Stimulated activated CD4-positive, alpha-beta T cell treated with anti-CD3 and anti-CD28 coated beads, Interleukin-12 subunit alpha, Interleukin-12 subunit beta, amount 100 ng/mL, for 4 hours (primary cell): ENCODE measurements at places on chromosomes 5 and 9.

GRCh38 chr9:38243993-38244392, 148.5 kb upstream of the ALDH1B1 start:
- no peak for DNase-seq

DNA sequence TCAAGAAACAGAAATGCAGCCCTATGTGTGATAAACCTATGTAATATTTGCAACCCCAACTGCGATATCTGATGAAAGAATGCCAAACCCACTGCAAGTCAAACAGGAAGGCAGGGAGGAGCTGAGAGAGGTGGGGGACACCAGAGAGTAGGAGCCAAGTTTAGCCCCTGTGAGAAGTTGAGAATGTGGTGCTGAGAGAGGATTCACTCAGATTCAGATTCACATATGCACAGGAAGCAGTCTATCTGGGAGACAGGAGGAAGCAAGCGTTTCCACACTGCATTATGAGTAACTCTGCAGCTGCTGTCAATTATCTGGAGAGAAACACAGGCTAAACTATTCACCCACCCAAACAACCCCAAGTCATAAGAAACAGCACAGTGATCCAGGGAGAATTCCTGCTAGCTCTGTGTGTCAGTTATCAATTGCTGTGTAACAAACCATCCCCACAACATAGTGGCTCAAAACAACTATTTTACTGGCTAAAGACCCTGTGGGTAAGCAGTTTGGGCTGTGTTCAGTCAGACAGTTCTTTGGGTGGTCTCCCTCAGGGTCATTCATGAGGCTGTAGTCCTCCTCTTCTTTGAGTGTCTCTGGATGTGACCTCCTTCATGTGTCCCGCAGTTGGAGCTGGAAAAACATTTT, 161.9 kb upstream of the RAI14 start:
- no peak for DNase-seq

GRCh38 chr9:120712539-120713031, 1.7 kb downstream of the MEGF9 start:
- no peak for DNase-seq

DNA sequence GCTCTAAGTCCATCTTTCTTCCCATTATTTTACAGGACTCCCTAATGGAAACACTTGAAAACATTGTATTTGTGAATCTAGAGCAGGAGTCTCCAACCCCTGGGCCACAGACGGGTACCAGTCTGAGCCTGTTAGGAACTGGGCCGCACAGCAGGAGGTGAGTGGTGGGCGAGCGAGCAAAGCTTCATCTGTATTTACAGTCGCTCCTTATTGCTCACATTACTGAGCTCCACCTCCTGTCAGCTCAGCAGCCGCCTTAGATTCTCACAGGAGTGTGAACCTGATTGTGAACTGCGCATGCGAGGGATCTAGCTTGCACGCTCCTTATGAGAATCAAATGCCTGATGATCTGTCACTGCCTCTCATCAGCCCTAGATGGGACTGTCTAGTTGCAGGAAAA, 111.0 kb downstream of the MED27 start:
- no peak for DNase-seq

DNA sequence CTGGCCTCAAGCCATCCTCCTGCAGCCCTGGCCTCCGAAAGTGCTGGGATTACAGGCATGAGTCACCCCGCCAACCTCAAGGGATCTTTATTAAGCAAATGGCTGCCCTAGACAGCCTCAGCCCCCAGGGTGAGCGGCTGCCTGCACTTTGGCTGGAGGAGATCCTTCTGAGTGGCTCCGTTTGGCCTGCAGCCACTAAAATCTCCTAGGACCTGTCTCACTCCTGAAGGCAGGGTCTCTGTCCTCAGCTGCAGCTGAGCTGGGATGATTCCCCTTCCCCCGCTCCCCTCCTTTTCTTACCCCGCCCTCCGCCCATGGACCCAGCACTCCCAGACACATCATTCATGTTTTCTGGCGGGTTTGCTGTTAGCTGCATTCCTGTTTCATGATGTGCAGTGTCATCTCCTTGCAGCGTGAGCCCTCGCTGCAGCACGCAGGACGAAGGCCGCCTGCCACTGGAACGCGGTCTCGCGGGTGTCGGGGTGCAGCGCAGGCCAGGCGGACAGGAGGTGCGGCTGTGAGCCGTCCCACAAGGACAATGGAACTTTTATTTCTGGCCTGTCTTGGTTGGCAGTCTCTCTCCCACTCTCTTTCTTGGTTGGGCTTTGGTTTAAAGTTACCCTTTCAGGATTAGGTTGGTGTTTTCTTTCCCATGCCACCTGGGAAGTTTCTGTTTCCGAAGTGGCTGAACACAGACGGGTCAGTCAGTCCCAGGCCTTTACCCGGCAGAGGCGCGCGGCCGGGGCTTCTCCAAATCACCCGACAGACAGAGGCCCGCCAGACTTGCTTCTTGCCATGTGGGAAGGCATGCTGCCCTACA, 137.1 kb downstream of the FOXD1 start:
- DNase-seq = no peak

GRCh38 chr9:30796764-30797163, 1587.7 kb upstream of the ACO1 start:
- DNase-seq = no peak

- DNase-seq = no peak
These were observed 282.0 kb upstream of the ACTBL2 start for GRCh38 chr5:57764479-57765089.

DNA sequence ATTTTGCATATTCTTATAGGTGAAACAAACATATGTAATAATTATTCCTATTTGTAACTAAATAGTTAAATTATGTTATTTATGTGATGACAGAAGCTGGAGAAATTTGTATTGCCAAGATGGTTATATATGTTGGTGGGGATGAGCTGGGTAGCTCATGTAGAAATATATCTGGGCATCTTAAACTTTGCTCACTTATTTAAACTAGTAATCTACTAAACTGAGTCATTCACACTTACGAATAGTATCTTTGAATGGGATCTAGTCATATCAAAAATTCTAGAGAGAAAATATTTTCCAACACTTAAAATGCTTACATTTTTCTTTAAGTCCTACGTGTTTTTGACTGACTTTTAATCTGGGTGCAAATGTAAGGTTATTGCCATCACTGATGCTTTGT, 44.6 kb upstream of the EIF4EBP3 start:
- no peak for DNase-seq

DNA sequence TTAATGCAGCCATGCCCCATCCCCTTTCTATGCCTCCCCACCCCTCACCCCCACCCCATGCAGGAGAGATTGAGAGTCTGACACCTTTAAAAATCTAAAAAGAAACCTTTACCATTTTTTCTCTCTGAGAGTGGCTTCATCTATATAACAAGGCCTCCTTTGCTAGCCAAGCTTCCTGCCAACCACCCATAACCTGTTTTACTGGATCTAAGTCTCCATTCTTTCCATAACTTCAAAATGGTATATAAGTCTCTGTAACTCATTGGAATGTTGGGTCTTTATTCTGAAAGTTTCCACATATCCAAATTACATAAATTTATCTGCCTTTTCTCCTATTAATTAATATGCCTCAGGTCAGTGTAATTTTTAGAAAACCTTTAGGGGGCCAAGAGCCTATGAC, 1174.0 kb downstream of the MAT2B start:
- no peak for DNase-seq

DNA sequence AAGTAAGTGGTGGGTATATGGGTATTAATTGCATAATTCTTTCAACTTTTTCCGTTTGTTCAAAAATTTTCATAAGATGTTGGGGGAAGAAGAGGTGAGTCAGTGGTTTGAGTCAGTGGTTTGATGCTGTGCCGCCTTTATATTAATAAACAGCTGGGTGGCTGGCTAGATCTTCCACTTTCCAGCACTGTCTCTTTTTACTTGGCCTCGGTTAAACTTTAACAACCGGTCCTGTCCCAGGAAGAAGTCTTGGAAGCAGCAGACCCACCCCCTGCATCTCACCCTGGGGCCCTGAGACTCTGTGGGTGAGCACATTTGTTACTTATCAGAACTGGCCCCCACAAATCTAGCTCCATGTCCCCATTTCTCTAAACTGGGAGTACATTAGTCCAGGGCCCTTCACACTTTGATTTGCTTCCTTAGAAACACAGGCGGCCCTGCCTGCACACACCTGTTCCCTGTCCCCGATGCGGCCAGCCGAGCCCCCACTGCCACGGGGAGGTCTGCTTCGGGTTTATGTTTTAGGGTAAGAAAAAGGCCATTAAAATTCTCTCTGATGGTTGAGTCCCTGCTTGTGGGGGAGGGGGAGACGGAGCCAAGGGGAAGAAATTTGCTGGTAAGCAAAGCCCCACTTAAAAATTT, 90.7 kb downstream of the PTCH1 start:
- DNase-seq = peak; percentile 4

- no peak for DNase-seq
These were observed 108.7 kb downstream of the RXRA start for GRCh38 chr9:134434894-134435506.

DNA sequence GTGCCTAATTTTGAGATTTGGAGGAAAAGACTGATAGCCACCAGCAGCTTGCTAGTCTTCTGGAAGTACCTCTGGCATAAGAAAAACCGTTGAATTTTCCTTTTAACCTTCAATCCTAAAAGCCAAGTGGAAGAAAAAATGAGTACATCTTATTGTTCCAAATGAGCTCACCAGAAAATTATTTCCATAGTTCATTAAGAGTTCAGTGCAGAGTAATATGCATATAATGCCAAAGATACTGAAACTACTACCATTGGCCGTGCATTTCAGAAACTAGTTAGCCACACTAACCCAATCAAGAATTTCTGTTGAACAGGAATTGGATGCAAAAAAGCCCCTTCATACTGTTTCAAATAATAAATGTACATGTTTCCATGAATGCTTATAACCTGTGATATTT, 607.9 kb downstream of the KCTD16 start:
- no peak for DNase-seq

DNA sequence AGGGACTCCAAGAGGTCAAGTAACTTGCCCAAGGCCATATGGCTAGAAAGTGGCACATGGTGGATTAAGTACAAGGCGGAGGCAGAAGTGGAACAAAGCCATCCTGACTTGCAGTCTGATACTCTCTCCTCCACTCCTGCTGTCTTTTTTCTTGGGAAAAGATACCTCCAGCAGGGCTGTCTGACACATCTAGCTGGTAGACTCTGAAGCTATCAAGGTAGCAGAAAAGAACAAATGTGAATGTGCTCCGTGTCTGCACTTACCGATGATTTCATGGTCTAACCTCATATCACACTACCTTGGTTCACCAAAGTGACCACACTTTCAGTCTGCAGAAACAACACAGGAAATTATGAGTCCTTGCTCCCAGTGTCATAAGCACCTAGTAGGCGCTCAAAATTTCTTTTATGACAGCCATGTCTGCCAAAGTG, 284.8 kb downstream of the CRB2 start:
- no peak for DNase-seq

DNA sequence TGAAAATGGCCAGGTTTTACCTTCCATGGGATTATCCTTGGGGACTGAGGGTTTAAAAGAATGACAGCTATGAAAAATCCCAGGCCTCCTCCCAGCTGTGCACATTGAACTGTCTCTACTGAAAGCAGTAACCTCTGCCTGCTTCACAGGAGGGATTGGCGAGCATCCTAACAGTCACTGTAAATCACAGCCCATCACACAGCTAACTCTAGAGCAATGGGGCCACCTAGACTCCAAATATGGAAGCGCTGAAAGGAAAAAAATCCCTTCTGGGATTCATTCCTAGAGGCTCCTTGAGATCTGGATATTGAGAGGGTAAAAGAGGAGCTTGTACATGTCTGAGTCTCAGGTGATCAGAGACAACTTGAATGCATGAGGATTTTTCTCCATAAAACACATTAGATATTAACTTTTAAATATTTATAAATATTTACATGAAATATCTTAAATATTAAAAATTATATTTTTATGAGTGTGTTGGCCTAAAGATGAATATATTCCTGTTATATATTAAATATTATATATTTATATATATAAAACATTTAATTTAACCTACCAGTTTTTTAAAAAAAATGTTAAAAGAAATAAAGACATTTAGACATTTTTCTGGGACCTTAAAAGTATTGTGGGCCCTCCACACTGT, 133.8 kb upstream of the SLC24A2 start:
- DNase-seq = no peak

DNA sequence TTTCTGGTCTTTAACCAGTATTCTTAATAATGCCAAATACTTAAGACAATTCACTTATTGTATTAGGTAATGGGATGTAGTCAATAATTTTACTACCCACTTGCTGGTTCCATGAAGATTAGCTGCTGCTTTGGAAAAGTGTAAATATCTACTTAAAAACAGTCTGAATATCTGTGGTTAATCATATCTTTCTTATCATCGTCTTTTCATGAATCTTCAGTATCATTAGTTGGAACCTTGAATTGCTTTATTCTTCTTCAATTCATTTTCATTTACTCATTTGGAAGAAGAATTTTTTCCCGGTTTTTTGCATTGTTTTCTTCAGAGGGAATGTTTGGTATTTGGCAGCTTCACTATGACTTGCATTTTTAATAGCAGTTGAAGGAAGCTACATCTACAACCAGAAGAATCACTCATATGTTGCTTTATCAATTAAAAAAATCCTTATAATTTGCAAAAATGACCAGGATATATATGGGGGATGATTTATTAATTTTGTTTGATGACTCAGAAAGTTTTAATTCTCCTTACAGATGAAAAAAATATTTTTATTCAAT, 1398.3 kb upstream of the CDH6 start:
- no peak for DNase-seq

DNA sequence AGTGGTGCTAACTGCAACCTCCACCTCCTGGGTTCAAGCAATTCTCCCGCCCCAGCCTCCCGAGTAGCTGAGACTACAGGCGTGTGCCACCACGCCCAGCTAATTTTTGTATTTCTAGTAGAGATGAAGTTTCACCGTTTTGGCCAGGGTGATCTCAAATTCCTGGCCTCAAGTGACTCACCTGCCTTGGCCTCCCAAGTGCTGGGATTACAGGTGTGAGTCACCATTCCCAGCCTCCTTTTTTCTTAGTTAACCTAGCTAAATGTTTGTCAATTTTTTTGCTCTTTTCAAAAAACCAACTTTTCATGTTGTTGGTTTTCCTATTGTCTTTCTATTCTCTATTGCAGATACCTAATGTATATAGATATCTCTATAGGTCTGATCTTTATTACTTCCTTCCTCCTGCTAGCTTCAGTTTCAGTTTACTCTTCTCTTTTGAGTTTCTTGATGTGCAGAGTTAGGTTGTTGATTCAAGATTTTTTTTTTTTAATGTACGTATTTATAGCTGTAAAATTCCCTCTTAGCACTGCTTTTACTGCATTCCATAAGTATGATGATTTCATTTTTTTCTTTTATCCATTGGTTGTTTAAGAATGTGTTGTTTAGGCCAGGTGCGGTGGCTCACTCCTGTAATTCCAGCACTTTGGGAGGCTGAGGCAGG, 32.9 kb downstream of the FGD3 start:
- DNase-seq = no peak

- no peak for DNase-seq
These were observed 20.2 kb downstream of the UBE2R2 start for GRCh38 chr9:33837138-33837537.

GRCh38 chr5:57598097-57598496, 115.5 kb upstream of the ACTBL2 start:
- DNase-seq = no peak
